NCI-H460 (cell line): ENCODE measurements at places on chromosomes 1 and 21.
A peak's percentile ranks its signal among the peaks of the same experiment; 100 is the strongest.

DNA sequence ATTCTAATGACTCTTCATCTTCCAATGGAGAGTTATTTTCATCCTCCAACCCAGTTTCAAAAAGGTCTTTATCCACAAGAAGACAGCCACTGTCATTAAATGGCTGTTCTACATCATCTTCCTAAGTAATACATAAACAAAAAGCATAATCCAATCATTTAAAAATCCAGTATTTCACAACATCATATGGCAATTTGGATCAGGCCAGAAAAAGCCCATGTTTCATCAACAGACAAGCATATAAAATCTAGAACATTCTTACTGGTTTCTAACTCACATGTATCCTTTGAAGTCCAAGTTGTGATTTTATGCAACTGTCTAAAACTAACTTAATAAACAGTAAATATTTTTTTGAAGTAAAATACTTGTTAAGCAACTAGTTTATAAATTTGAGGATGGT, 6.6 kb downstream of the CLSPN start:
- DNase-seq = no peak

DNA sequence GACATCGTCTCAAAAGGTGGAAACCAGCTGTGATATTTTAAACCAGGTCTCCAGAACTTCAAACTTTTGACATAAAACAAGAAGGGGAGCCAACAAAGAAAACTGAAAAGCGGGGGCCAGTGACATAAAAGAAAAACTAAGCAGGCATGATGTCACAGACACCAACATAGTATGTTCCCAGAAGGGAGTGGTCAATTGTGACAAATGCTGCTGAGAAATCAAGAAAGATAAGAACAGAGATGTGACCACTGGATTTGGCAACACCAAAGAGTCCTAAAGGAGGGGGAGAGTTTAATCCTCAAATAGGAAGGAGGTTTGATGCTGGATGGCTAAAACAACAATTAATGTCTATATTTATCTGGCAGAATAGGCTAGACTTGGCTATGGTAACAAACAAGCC, 2.3 kb upstream of the RNF19B start:
- DNase-seq = no peak

DNA sequence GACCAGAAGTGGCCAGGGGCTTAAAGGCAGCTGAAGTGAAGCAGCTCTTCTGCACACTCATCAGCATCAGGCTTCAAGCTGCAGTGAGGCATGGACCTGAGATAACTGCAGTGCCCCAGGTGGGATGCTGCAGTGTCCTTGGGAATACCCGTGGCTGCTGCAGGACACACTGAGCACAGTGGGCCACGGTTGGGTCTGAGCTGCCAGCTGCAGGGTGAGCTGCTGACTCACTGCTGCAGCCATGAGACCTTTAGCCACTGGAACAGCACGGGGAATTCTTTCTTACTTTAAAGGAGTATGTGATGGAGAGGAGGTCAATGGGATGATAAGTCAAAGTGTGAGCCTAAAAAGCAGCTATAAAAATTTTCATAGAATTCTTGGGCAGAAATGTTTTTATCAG, 102.1 kb downstream of the XCL2 start:
- no peak for DNase-seq

DNA sequence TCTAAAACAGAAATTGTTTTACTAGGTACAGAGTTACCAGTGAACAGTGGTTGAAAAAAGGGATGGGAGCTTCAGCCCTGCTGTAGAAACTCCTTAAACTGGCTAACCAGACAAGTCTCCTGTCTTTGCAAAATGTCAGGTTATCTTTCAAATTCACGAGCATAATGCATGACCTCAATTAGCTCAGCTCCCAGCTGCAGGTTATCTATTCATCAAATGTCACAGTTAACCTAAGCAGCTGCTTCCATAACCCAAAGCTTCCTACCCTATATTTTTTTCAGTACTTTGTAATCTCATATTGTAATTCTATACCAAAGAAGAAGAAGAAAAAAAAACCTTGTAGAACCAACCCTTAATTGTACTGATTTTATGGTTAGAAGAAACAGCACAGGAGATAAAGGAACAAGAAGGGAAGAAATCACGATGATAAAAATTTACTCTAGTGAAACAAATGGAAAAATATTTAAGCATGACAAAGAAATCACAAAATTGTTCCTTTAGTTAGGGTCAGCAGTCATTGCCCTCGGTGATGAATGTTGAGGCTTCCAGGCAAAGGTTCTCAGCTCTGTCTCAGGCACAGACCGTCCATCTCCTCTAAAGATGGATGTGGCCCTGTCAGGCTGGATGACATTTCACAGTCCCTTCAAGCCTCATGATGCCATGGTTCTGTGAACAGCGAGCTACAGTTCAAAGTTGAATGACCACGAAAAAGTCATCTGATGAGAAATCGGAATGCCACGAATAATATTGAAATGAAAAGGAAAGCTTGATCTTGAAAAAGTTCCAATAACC, 95.9 kb downstream of the PLD5 start:
- no peak for DNase-seq

DNA sequence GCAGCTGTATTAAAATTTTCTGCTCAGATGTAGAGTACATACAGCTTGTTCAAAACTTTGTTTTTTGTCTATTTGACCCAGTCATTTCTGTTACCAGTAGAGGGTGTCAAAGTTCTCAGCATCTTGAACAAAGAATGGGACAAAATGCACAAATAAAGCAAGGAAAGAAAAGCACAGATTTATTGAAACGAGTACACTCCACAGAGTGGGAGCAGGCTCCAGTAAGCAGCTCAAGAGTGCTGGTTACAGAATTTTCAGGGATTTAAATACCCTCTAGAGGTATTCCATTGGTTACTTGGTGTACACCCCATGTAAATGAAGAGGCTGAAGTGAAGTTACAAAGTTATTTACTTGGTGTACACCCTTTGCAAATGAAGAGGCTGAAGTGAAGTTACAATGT, 8.9 kb upstream of the PRMT6 start:
- no peak for DNase-seq

DNA sequence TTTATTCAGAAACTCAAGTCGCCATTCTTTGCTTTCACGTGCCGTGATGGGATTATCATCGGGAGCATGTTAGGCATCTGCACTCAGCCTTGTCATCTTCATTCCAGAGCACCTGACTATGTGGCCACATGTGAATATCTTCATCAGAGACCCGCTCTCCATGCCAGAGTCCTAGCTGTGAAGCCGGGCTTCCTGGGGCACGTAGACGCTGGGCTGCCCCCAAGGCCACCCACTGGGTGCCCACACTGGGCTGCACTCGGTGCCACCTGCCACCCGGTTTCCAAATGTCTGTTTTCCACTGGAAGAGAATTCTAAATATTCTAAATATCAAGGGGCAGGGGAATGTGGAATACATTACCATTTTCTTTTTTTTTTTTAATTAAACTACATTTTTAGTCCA, 43.8 kb downstream of the SLC37A1 start:
- DNase-seq = no peak

DNA sequence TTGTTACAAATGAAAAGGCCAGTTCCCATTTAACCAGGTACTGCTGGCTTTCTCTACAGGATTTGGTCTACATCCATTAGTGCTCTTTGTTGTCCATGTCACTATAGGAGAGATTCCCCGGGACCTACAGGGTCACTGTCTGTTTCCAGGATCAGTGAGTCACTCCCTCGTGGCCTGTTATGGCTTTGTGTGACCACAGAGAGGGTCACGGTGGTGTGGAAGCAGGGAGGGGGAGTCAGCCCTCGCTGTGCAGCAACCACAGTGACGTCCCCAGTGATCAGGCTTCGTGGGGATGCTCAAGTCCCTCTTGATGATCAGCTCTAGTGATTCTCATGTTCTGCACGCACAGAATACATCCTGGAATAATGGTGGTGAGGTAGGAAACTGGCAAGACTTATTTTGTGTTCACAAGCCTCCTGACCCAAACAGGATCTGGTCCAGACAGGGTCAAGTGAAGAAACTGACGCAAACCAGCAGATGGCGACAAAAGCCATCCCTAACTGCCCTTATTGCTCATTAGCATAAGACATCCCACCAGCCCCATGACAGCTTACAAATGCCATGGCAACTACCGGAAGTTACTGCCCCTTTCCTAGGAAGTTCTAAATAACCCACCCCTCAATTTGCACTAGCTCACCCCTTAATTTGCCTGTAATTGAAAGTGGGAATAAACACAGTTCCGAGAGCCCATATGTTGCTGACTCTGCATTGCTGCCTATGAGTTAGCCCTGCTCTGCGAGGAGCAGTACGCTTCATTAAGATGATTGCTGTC, 98.5 kb downstream of the DISC1 start:
- peak; percentile 72 for DNase-seq

GRCh38 chr1:88973520-88974137, 18.8 kb downstream of the KYAT3 start:
- no peak for DNase-seq

DNA sequence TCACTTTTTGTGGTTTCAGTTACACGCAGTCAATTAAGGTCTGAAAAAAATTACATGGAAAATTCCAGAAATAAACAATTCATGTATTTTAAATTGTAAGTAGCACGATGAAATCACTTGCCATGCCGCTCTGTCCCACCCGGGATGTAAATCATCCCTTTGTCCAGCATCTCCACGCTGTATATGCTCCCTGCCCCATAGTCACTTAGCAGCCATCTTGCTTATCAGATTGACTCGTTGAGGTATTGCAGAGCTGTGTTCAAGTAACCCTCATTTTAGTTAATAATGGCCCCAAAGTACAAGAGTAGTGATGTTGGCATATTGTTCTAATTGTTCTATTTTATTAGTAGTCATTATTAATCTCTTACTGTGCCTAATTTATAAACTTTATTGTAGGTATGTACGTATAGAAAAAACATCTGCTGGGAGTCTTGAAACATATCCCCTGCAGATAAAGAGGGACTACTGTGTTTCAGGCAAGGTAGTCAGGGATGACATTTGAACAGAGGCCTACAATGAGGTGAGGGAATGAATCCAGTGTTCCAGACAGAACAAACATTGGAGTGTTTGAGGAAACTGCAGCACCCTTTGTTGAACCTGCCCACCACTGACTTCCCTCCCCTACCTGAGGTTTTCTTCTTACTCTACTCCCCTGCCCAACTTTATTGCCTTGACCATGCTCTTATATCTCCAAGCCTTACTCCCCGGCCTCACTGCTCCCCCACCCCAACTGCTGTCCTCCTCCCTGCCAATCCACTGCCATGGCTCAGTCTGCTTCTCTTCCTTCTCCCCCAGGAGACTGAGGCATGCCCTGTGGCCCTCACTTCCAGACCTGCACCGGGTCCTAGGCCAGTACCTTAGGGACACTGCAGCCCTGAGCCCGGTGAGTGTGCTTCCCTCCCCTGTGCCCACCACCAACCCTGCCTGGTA, 7.1 kb upstream of the CDC20 start:
- no peak for DNase-seq

DNA sequence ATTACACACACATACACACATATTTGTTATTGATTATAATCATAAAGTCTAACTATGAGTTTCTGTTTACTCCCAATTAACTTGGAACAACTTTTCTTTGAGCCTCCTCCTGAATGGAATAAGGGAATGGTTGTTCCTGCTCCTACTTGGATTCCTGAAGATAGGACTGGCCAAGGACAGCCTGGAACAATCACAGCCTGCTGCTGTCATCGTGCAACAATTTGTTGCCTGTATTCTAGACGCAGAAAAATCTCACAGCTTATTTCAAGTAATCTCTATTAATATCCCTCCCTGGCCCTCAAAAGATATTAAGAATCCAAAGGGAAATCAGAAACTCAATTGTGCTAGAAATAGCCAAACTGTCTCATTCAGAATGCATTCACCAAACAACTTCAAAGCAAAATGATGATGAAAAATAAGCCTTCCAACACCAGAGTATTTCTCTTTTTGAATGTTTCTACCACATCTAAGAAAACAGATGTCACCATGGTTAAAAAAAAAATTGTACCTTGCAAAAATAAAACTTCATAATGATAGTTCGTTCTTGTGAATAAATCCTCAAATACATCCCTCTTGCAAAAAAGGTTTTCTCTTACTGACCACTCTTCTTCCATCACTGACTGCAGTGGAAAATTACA, 30.9 kb downstream of the RCAN1 start:
- DNase-seq = no peak

GRCh38 chr1:164712131-164713036, 153.4 kb downstream of the PBX1 start:
- DNase-seq = no peak

DNA sequence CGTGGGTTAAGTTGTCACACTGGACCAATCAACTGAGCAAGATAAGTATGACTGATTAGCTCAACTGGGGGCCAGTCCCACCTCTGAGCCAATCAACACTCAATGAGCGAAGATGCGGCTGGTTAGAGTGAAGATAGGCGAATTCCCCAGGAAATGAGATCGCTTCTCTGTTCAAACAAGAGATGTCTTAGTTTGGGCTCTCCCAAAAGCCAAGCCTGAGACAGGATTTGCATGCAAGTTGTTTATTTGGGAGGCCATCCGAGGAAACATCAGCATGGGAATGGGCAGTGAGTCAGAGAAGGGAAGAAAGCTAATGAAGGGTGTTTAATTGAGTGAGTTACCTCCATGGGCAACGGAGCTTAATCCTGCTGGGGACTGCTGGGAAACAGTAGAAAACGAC, 4.9 kb upstream of the GJB5 start:
- DNase-seq = no peak

DNA sequence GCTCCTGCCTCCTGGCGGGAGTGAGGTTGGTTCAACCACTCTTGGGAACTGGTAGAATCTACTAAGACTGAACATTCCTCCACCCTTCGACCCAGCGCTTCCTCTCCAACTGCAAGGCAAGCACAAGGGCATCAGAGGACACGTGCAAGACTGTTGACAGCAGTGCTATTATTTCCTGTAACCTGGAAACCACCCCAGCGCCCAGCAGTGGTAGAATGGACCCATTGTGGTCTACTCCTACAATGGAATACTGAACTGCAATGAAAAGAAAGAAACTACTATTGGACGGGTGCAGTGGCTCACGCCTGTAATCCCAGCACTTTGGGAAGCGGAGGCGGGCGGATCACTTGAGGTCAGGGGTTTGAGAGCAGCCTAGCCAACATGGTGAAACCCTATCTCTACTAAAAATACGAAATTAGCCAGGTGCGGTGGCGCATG, 33.0 kb upstream of the TARDBP start:
- DNase-seq = no peak

DNA sequence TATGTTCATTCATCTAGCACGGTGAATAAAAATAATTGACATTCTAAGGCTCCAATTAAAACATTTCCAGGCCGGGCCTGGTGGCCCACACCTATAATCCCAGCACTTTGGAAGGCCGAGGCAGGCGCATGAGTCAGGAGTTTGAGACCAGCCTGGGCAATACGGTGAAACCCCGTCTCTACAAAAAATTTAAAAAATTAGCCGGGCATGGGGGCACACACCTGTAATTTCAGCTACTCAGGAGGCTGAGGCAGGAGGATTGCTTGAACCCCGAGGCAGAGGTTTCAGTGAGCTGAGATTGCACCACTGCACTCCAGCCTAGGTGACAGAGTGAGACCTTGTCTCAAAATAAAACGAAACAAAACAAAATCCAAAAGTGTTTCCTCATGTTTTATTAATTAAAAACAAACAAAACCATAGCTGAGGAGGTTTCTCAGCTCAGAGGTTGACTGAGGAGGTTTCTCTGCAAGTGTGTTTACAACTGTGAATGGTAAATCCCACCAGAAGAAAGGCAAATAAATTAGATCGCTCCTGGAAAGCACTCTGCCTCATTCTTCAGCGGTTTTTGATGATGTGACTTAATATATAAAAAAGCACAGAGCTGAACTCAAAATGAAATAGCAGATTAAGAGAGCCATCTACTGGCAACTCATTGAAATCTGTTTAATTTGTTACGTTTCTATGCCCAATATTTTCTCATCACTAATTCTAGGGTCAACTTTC, 37.7 kb upstream of the ATG4C start:
- peak; percentile 55 for DNase-seq
